Stimulated activated CD4-positive, alpha-beta T cell treated with anti-CD3 and anti-CD28 coated beads, Interleukin-12 subunit alpha, Interleukin-12 subunit beta, amount 100 ng/mL, for 4 hours (primary cell): ENCODE measurements at places on chromosomes 3 and 15.

DNA sequence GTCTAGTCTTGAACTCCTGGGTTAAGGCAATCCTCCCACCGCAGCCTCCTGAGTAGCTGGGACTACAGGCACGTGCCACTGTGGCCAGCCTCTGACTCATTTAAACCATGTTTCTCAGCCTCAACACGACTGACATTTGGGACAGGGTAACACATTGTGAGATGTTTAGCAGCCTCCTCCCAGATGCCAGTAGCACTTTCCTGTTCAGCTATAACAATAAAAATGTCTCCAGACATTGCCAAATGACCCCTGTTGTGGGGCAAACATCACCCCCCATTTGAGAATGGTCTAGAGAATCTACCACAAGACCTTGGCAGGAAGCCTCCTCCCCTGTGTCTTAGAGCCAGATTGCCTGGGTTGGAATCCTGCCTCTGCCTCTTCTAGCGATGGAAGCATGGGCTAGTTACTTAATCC is 8.4 kb downstream of the TMEM40 start:
- no peak for DNase-seq

GRCh38 chr3:172844428-172844827 is 93.9 kb downstream of the ECT2 start:
- no peak for DNase-seq

GRCh38 chr15:95017666-95018328 is 786.4 kb downstream of the MCTP2 start:
- DNase-seq = no peak

GRCh38 chr3:142433110-142433509 is 14.7 kb downstream of the XRN1 start:
- DNase-seq = no peak

DNA sequence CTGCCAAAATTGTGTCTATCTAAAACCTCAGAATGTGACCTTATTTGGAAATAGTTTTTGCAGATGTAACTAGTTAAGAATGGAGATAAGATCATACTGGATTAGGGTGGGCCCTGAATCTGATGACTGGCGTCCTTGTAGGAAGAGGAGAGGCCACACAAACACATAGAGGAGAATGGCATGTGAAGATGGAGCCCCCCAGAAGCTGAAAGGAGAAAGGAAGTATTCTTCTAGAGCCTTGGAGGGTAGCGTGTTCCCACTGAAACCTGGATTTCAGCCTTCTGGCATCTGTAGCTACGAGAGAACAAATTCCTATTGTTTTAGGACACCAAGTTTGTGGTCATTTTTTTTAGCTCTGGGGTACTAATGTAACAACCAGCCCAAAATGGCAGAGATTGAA is 423.0 kb upstream of the TPM1 start:
- no peak for DNase-seq

GRCh38 chr3:132071043-132071442 is 36.2 kb upstream of the CPNE4 start:
- DNase-seq = no peak
